Spleen (tissue), 13 donors: ENCODE measurements at places on chromosomes 6 and 20.

GRCh38 chr6:138997136-138997535, 9.1 kb upstream of the REPS1 start:
- no peak for DNase-seq

DNA sequence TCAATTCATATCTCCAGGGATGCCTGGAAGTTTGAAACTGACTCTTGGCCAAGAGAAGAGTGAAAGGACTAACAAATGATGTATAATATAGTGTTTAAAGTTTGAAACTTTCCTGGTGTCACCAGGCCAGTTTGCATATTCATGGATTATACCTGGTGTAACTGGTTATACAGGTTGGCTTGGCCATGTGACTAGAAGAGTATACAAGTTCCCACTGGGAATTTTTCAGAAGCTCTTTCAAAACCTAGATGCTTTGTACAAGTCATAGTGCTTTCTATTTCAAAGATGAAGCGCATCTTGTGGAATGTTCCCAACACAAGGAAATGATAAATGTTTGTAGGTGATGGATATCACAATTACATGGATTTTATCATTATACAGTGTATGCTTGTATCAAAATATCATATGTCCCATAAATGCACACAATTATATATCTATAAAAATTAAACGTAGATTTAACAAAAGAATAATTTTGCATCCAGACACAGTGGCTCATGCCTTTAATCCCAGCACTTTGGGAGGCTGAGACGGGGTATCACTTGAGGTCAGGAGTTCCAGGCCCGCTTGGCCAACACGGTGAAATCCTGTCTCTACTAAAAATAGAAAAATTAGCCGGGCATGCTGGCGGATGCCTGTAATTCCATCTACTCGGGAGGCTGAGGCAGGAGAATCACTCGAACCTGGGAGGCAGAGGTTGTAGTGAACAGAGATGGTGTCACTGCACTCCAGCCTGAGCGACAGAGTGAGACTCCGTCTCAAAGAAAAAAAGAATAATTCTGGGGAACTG, 1420.2 kb downstream of the GRIK2 start:
- no peak for DNase-seq

DNA sequence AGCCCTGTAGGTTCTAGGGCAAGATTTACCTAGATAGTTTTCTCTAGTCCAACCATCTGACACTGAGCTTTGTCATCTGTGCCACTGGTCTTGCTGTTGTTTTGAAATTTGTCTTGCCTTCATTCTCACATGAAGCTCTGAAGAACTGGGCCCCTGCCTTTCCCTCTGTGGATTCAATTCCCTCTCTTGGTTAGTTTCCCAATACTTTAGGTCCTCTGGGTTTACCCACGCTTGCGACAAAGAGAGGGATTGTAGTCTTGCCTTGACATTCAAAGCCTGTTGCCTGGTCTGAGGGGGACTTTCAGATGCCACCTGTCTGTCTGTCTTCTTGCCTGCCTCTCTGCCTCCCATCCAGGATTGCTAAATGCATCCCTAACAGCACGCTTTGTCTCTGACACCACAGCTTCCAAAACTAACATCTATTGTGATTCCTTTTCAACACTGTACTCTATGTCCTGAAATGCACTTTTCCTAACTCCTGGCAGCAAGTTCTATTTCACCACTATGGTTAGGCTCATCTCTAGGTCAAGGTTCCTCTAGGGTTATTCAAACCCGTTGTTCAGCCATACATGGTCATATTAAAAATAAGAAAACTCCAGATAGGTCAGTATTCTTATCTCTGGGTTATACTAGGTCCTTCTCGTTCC, 25.5 kb upstream of the MANEA start:
- no peak for DNase-seq

- no peak for DNase-seq
Observed at GRCh38 chr6:118061666-118062065, 154.6 kb downstream of the SLC35F1 start.

GRCh38 chr20:60031107-60031506, 72.9 kb downstream of the CDH26 start:
- DNase-seq, result no peak

GRCh38 chr6:163415620-163416556, 1.4 kb downstream of the QKI start:
- DNase-seq, result peak; percentile 90

DNA sequence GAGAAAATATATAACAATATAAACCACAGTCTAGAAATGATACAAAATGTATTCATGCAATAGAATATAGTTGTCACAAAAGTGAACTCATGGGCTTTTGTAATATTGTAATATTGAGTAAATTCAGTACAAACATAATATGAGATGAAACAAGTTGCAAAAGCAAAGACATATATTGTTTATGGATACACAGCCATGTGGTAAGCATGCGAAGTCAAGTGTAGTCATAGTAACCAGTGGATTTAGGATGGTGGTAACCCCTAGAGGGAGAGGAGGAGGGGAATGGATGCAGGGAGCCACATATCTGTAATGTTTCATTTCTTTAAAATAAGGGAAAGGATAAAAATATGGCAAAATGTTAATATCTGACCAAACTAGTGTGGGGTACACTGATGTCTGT, 47.3 kb downstream of the ARMC2 start:
- DNase-seq, result no peak

DNA sequence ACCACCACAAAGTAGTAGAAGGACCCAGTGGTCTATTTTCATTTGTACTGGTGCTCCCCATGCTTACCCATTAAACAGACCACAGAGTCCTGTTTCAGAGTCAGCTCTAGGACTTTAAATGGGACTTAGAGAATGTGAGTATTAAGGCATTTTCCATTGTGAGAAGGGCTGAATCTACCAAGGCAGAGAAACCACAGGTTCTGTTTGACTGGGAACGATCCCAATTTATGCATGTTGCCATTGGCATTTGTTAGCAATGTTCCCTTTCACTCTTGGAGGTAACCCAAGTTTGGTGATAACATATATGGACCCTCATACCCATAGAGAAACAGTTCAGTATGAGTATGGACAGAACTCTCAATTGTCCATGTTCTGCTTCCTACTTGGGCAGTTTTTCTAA, 672.8 kb downstream of the KIF16B start:
- DNase-seq, result no peak

DNA sequence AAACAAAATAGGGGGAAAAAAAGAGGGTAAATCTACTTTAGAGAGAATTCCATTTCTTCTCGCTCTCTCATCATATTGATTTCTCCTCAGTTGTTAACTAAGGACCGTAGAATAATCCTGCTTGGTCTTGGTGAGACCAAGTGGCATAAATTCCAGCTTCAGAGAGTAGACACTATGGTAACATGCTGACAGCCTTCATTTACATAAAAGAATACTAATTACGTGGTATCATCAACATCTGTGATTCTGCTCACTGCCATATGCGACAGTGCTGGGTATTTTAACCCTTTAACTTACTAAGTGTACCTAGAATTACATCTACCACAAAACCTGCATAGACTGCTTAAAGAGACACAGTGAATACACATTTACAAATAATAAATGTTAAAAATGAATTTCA, 27.1 kb downstream of the TOMM6 start:
- no peak for DNase-seq
